ENCODE measurements at places on chromosomes 5 and 9.

- DNase-seq = no peak
Measured at GRCh38 chr9:118734696-118735095, 634.5 kb downstream of the BRINP1 start.

DNA sequence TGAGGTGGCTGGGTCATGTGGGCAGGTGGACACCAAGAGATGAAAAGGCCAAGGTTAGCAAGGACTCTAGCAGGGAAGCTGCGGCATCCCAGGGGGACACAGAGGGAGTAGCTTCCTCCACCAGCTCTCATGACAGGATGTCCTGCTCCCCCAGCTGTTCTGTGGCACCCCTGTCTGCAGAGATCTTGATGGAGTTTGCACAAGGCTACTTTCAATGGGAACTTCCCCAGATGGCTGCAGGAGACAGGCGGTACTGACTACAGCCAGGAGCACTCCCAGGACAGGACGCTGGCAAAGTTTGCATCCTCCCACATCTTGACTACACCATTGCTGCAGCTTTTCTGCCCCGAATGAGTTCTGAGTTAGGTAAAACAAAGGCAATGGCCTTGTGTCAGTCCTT lies 312.8 kb downstream of the TLE4 start:
- DNase-seq = no peak

DNA sequence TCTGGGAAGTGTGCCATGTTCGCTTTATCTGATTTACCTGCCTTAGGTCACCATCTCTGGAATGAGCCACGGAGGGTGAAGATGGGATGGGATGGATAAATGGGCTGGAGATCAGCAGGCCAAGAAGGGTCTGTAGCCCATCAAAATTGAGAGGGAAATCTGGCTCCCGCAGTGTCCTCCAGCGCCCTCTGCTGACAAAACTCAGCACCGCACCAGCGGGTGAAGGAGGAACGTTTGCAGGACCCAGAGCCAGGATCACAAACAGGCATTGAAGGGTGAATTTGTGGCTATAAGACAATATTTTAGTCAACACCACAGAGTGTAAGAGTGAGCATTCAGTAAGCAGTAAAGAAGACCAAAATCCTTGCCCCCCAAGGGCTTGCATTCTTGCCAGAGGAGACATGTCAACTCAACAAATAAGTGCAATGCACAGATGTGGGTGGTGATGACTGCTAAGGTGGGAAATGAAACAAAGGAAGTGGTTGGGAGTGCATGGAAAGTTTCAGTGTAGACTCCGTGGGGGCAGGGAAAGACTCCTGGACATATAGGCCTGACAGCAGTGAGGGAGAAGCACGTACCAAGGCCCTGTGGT lies 124.4 kb downstream of the TENT4A start:
- peak; percentile 10 for DNase-seq

DNA sequence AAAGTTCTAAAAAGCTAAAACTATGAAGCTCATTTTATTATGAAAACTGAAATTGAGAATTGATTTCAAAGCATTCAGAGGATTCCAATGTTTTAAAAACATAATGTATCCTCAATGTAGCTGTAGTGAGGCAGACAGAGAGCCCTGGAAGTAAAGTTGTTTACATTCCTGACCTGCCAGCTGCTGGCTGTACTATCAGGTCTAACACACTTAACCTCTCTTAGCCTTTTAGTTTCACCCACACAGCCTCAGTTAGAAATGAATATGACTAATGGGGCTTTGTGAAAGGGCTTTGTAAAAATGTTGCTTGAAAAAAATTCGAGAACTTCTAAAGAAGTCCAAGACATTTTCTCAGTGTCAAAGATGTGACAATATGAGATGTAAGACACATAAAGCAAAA lies 122.6 kb downstream of the FBXL17 start:
- no peak for DNase-seq

DNA sequence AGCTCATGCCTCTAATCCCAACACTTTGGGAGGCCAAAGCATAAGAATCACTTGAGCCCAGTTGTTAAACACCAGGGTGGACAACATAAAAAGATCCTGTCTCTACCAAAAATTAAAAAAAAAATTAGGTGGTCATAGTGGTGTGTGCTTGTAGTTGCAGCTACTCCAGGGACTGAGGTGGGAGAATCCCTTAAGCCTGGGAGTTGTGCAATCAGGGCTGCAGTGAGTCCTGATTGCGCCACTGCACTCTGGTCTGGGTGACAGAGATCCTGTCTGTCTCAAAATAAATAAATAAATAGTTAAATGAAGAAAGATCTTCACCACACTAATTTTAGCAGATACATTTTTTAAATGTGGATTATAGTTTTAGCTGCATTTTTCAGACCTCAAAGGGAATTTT lies 433.2 kb downstream of the MAT2B start:
- peak; percentile 64 for DNase-seq

DNA sequence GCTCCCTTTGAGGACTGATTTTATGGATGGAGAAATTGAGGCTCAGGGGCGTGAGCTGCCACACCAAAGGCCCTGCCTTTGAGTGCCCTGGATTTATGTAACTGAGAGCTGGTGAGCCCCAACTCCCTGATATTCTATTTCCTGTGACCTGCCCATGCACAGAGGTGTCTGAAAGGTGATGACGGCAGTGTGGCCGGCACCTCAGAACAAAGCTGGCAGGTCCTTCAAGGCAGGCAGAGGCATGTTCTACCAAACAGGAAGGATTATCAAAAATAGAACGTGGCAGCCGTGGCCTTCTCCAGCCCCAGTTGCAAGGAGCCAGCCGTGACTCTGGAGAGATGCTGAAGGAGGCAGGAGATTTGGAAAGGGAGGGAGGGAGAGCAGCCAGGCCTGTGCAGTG lies 36.2 kb downstream of the INSYN2B start:
- DNase-seq = no peak

- DNase-seq = no peak
Measured at GRCh38 chr5:151079838-151080612, 809 bp downstream of the TNIP1 start.

- DNase-seq = no peak
Measured at GRCh38 chr9:109799141-109799540, 19.1 kb downstream of the PALM2AKAP2 start.

DNA sequence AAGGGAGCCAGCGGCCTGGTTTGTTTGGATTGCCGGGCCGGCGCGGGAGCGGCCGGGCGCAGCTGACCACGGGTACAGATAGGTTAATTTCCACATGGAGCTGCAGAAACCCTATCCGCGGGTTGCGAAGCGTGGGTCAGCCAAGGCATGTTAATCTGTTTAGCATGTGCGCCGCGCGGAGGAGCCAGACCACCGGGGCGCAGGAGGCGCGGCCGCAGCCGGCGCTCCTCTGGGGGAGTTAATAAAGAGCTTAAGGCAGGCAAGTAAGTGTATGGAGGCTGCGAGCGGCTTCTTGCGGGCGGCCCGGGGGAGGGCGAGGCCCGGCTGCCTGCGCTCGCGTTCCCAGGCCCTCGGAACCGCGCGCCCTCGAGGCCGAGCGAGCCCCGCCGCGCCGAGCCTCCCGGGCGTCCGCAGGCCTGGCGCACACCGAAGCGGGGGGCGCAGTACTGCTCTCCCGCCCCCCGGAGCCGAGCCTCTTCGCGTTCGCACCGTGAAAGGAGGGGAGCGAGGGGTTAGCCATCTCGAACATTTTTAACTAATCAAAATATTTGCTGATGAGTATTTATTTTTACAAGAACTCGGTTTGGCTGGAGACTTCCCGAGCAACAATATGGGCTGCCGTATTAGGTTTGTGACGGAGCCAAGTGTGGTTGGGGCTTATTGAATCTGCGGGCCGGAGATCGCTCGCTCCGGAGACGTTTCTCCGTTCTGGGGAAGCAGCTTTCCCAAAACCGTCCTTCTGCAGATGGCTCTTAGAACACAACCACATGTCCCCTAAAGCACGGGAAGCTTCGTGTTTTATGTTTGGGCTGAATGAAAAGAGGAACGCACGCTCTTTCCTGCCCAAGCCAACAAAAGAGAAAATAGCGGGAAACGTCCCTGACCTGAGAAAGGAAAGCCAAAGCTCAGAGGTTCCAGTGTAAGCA lies 28.8 kb downstream of the FOXD1 start:
- no peak for DNase-seq

DNA sequence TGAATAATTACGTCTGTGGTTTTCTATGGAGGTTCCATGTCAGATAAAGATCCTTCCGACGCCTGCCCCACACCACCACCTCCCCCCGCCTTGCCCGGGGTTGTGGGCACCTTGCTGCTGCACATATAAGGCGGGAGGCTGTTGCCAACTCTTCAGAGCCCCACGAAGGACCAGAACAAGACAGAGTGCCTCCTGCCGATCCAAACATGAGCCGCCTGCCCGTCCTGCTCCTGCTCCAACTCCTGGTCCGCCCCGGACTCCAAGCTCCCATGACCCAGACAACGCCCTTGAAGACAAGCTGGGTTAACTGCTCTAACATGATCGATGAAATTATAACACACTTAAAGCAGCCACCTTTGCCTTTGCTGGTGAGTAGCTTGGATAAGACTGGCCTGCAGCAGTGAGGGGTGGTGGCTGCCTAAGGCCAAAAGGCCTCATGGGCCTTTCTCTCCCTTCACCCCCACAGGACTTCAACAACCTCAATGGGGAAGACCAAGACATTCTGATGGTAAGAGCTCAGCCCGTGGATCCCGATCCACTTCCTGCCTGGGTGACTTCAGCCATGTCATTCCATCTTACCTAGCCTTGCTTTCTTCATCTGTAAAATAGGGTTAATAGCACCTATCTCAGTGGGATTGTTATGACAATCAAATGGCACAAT lies at the start of gene IL3:
Gene IL3 (plus strand): TSS at position 155 of the 661 bp plus-strand sequence. CDS start 52 bp downstream, at position 207.
- DNase-seq = no peak

GRCh38 chr5:121819682-121820261 lies 31.9 kb upstream of the FTMT start:
- no peak for DNase-seq

- no peak for DNase-seq
Measured at GRCh38 chr9:106862821-106863720, at the start of gene ZNF462. Gene ZNF462 (plus strand): TSS chr9:106863166. CDS start chr9:106923384, 60,218 bp downstream.

DNA sequence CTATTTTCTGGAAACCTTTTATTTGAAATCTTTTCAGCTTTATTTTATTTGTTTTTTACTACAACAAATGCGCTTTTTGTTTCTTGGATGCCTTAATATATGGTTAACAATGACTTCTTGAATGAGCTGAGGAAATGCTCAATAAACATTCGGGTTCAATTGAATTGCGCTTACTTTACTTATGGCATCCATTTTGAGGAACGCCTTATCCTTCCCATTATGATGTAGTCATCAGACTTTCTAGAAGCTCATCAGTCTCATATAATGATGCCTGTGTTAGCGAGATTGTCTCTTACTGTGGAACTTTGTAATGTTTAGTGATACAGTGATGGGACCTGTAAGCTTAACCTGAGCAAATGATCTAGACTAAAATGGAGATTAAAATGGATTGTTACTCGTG lies 916 bp downstream of the SHLD3 start:
- no peak for DNase-seq

GRCh38 chr5:39800042-39800601 lies 375.3 kb upstream of the DAB2 start:
- no peak for DNase-seq

DNA sequence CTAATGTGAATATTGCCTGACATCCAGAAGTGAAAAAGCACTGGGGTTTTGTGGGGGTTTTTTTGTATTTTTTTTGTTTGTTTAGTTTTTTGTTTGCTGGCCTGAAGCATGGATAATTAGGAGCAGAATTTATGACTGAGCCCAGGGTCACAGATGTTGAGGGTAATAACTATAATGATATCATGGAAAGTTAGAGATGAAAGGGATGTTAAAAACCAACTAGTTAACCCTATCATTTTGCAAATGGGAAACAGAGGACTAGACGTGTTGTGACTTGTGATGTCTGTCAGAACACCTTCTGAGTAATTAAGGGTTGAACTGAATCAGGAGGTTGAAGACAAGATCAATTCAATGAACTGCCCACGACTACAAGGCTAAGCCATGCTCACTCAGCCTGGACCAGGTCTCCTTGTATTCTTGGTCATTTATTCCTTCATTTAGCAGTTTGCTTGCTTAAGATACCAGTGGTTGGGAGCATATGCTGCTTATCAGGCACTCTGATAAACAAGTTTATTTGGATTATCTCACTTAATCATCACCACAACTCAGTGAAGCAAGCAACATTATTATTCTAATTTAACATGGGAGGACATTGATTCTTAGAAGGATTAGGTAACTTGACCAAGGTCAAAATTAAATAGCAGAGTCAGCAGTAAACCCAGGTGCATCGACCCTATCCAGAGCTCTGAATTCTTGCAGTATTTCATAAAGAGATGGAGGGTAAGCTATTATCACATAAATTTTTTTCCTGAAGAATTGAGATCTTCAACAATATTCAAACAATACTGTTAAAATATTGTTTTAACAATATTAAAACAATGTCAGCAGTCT lies 75.7 kb upstream of the PIK3R1 start:
- no peak for DNase-seq

DNA sequence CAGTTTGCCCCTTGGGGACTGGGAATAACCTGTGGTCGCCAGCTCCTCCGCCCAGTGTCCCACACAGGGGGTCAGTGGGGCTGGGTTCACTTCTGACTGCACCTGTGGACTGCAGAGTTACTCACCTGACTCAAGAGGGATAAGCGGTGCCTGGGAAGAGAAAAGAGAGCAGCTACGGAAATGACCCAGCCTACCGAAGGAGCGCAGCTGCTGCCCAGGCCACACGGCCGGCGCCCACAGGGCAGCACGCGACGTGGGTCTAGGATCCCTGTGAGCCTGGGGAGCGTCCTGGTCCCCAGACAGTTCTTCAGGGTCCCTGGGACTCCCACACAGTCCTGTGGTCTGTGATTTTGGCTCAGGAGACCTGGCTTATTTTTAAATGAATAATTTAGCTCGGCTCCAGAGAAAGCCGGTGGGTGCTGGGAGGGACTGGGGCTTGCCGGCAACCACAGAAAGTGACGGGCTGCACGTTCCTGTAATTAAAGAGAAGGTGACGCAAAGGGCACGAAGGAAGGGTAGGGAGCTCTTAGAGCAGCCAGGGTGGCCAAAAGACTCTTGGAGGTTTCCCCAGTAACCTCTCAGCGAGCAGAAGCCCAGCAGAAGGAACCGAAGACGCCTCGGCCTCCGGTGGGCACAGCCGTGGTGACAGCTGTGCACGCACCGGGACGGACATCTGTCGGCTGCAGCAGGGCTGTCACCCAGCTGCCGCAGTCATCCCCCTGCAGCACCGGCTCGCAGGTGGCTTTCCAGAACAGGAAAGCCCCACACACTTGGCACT lies 97.5 kb upstream of the FCN2 start:
- no peak for DNase-seq

DNA sequence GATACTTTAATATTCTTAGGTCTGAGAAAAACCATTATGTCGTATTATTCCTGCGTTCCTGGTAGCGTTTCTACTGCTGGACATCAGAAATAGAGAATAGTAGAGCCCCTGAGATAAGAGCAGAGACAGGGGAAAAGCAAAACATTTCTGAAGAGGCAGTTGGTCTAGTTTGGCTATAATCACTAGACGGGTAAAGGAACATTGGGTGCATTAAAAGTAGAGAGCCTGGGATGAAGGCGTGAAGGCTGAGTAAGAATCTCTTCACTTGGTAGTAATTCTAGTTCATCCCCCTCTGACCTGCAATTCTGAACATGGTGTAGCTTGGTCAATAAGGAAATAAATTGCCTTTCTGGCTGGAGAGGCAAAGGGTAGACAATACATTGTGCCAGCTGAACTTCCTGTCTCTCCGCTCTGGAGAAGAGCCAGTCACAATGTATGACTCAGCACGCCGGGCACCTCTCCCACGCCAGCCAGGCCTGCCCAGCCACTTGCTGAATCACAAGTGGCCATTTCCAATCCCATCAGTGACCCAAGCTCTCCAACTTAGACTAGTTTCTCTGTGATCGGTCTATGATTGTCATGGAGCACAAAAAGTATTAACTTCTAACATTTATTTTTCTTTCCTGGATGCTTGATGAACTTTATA lies 75.4 kb downstream of the STK32A start:
- DNase-seq = peak; percentile 84

Measured in inflammatory macrophage (primary cell).